ENCODE measurements at places on chromosomes 6 and 20. TPM values are rescaled to one million over a fixed set of nuclear protein-coding genes. Genes with fewer than 3 reads are reported as not detected.

DNA sequence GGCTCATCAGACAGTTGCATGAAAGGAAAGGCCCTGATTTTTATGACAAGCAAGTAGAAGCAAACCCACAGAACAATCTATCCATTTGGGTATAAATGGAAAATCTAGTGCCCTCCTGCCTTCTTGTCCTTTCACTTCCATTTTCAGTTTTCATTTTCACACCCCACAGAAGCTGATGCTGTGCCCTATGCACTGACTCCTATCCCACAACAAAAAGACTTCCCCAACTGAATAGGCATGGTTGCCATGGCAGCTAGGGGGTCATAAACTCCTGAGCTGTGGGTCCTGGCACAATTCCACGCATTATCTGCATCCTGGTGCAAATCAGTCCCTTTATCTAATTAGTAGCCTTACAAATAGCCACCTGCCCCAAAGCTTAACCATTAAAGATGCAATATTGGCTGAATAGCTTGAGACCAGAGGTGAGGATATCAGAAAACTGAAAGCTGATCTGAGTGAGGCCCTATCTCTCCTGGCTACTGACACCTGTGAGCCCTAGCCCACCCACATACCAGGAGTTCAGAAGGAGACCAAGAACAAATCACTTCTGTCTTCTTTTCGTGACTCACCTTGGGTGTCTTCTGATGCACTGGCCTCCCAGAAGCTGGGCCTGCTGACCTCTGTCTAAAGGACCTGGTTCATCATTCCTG lies 34.9 kb upstream of the HEY2 start:
- DNase-seq: no peak
- H3K36me3 ChIP-seq: no peaks in the 10 kb centered on the region
- H3K4me3 ChIP-seq: no peak overlapping the region
- peaks cover 23% of the 10 kb centered on the region for H3K4me1 ChIP-seq

GRCh38 chr6:141394565-141395051 lies 738.1 kb upstream of the GJE1 start:
- no peak overlapping the region for H3K4me3 ChIP-seq
- no peaks in the 10 kb centered on the region for H3K4me1 ChIP-seq
- DNase-seq: no peak

PARD6B gene
- 5.0 TPM for total RNA-seq

PAK1IP1 gene
- 21.1 TPM for total RNA-seq

Measured in activated T-cell treated with anti-CD3 and anti-CD28 coated beads, Interleukin-2, amount 50 U/mL, for 72 hours (primary cell).